GM10248 (cell line): ENCODE measurements at places on chromosomes 6 and 20.

GRCh38 chr6:20948556-20948955 is 414.3 kb downstream of the CDKAL1 start:
- DNase-seq, result no peak

DNA sequence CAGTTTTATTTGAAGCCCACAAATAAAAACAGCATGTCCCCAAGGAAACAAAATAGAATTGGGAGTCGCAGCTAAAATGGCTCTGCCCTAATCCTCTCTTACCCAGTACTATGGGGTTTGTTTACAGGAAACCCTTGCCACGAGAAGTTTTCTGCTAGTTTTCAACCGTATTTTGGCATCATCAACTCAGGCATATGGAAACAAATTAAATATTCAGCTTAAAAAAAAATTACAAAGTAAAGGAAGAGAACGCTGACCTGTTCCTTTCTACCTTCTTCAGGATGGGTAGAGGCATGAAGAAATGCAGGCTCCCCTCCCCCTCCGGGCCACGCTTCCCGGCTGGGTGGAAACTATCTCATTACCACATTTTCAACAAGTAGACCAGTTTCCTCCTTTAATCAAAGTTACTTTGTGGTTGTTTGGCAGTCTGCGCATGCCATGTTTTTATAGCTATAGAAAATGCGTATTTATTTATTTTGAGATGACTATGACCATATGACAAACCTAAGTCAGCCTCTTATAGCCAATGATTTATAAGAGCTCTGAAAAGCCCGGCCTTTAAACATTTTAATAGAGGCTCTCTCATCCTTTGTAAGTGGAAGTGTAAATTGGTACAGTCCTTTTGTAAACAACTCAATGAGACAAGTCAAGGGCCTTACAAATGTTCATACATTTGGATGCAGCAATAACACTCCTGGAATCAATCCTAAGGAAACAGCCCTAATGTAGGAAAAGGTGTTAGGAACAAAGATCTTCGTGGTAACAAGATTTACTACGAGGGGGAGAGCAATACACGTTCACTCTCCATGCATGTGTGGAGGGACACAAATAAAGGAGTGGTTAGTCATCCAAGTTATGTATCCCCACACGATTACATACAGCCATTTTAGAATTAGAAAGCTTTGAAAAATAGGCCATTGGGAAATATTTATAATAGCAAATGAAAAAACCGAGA is 16.1 kb upstream of the ZNF217 start:
- DNase-seq, result no peak

DNA sequence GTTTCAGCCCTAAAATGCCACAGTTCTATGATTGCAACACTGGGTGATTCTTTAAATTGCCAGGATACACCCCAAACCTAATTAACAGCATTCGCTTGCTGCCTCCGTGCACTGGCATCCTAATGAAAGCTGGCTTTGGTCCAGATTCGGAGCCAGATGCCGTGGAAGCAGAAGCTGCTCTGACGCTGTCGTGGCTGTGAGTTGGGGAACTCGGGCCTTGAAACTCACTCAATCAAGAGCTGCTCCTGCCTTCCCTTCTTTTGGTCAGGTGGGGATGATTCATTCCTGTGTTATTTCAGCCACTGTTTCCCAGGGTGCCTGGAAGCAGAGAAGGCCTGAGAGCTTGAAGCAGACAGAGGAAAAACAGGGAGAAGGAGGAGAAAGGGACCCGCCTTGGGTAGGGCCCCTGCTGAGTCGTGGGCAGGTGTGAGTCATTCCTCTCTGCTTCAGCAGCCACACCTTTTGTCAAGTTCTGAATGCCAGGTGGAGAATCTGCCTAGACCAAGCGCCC is 36.2 kb upstream of the DSP start:
- DNase-seq, result no peak

GRCh38 chr20:46355778-46356177 is 47.5 kb upstream of the CDH22 start:
- no peak for DNase-seq

GRCh38 chr6:25171301-25171700 is 107.9 kb upstream of the CARMIL1 start:
- DNase-seq, result no peak

- no peak for DNase-seq
Measured at GRCh38 chr20:36205026-36205425, 31.3 kb upstream of the AAR2 start.
